ENCODE measurements at places on chromosomes 4 and X.

DNA sequence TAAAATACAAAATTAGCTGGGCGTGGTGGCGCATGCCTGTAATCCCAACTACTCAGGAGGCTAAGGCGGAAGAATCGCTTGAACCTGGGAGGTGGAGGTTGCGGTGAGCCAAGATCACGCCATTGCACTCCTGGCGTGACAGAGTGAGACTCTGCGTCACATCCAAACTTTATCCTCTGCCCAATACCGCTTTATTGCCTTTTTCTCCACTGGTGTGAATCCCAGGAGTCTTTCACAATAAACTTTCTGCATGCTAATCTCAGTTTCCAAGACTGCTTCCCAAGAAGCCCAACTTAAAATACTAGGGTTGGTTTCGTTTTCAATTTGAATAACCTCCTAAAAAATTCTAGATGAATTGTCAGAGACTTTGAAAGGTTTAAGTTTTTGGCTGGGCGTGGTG lies 27.2 kb upstream of the DHX15 start:
- no peak for DNase-seq

GRCh38 chrX:37783305-37783704 lies 3.4 kb downstream of the CYBB start:
- no peak for DNase-seq

- DNase-seq = no peak
Measured at GRCh38 chrX:56089376-56089775, 142.8 kb upstream of the KLF8 start.

- DNase-seq = peak; percentile 20
Measured at GRCh38 chr4:87679449-87680169, 29.5 kb downstream of the DMP1 start.

DNA sequence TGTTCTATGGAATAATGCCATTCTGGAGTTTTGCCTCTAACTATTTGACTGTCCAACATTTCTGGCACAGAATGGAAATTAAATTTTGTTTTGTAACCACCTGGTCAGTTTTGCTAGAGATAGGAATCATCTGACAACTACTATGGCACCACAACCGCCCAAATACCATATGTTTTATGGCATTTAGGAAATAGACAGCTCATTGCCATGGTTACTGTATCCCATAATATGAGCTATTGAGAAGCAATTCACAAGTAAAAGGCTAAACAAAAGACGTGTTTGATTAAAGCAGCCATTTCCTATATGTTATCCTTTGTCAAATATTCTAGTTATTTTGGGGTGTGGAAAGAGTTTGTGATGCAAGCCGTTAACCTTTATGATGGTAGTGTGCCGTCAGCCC lies 1105.3 kb upstream of the LCORL start:
- no peak for DNase-seq
